ENCODE measurements at places on chromosomes 5 and 9.

DNA sequence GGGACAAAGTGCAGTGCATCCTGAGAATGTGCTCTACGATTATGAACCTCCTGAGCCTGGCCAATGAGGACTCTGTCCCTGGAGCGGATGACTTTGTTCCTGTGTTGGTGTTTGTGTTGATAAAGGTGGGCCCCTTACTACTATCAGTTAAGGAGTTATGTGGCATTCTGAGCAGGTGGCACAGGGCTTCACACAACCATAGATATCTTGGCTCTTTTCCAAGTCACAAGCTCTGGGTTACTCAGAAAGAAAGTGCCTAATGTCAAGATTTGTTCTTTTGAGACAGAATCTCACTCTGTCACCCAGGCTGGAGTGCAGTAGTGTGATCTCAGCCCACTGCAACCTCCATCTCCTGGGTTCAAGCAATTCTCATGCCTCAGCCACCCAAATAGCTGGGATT is 99.0 kb downstream of the GAPVD1 start:
- no peak for DNase-seq

- DNase-seq = no peak
These were observed 22.9 kb downstream of the TGFBI start for GRCh38 chr5:136051486-136052220.

DNA sequence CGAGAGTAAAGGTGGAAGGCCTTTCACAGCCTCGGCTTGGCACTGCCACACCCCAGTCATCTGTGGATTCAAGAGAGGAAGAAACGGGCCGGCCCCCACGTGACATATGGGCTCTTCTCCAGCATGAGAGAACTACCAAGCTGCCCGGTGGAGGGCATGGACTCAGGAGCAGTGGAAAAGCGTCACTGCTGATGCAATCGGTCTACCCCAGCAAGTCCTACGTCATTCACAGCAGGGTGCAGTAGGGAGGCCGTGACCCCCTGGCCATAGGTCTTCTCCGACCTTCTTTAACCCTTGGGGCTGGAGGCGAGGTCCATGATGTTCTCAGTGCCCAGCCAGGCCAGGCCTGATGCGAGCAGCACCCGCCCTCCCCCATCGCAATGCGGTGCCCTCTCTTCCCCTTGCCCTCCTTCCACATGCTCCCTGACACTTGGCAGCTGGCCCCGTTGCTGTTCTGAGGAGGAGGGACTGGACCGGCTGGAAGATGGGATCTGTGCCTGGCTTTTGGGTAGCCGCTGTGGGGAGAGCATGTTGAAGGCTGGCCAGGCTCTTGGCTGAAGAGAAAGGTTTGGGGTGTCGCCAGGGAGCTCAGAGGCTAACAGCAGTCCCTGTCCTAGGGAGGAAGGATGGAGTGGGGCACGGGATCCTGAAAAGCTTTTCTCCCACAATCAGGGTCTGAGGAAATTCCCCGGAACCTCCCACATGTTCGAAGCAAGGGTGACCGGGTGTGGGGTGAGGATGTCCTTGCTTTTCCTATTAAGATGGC is 89.8 kb downstream of the LIFR start:
- no peak for DNase-seq

DNA sequence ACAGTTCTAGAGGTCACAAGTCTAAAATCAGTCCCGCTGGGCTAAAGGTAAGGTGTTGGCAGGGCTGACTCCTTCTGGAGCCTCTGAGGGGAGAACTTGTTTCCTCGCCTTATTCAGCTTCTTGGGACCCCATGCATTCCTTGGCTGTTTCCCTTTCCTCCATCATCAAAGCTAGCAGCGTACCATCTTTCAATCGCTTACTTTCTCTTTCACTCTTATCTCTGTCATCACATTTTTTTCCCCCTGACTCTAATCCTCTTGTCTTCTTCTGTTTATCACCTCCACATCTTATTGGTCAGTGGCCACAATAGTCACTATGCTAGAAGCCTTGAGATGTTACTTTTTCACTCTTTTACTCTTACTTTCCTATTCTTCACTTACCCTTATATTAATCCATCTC is 72.5 kb upstream of the SPEF2 start:
- DNase-seq = no peak

DNA sequence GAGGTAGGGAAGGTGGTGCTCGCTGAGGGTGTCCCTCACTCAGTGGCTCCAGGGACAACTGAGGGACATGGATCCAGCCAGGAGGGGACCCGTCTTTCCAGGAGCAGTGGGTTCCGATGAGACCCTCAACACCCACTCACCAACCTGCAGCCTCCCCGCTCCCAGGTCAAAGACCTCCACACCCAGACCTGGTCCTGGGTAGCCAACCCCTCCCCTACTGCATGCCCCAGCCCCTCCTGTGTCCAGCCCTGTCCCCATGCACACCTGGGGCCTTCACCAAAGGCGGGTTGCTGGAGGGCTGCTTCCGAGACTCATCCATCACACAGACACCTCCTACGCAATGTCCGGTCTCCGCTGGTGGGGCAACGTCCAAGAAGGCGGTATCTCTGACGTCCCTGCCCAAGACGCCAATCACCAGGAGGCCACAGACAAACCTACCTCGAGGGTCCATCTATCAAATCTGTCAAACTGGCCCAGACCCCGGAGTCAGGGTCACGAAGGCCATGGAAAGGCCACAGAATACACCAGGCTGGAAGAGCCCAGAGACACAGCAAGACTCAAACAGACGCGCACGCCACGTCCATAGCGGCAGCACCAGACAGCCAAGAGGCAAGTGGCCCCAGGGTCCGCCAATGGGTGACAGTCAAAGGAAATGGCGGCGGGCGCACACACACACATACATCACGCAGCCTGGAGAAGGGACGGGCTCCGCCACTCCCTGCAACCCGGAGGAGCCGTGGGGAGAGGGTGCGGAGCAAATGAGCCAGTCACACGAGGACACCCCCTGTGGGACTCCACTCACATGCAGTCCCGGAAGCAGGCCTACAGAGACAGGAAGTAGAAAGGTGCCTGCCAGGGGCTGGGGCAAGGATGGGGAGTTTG is 10.8 kb downstream of the NACC2 start:
- no peak for DNase-seq

DNA sequence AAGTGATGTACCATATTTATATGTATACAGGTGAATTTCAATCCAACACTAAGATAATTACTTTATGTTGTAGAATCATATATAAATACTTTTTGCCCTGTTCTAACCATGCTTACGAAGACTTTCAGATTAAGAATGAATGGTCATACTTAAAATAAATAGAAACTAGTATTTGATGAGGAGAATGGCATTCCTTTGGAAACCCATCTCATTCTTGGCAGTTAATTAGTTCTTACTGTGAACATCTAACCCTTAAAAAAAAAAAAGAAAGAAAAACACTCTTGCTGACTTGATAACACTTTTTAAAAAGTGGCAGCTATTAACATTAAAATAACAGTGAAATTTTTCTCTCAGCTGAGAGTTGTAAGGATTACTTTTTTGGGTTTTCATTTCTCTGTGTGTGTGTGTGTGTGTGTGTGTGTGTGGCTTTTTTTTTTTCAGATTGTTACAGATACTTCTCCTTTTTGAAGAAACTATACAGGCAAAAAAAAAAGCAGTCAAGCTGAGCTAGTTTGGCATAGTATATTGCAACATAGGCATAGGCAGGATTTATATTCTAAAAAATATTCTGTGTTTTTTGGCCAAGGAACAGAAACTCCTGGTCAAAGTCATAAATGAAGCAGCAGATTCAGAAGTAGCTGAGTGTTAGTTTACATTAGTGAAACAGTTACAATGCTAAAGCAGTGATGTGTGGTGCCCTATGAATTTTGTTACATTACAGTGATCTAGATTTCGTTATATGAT is 163.5 kb downstream of the CD180 start:
- no peak for DNase-seq

DNA sequence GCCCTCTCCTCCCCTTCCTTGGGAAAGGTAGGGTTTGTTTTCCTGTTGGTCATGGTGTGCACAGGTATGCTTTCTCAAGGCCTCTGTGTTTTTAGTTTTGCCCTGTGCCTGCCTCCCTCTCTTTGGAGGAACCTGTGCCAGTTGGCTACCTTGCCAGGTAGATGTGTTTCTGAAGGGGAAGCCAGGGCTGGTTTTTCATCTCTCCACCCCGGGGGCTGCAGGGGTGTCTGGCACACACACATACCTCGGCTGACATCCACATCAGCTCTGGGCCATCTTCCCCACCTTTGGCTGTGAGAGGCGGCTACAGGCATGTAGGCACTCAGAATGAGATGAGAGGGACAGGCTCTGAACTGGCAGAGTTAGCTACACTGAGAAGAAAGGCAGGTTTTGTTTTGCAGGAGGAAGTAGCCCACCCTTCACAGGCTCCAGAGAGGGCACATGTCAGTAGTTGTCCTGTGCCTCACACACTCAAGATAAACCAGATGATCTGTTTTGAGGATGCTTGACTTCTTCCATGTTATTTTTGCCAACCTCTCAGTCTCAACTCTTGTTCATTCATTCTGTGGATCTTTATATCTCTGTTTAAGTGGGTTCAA is 9.7 kb downstream of the RGMB start:
- no peak for DNase-seq

DNA sequence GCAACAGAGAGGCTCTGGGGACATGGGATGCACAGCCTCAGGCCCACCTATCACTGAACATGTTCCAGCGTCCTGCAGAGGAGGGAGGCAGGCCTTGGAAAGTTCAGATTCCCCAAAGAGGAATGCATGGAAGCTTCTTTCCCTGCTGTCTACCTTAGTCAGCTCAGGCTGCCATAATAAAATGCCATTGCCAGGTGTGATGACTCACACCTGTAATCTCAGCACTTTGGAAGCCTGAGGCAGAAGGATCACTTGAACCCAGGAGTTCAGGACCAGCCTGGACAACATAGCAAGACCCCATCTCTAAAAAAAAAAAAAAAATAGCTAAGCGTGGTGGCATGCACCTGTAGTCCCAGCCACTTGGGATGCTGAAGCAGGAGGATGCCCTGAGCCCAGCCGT is 24.5 kb upstream of the TOR1B start:
- DNase-seq = no peak

GRCh38 chr5:143569722-143570567 is 166.5 kb upstream of the NR3C1 start:
- DNase-seq = no peak

DNA sequence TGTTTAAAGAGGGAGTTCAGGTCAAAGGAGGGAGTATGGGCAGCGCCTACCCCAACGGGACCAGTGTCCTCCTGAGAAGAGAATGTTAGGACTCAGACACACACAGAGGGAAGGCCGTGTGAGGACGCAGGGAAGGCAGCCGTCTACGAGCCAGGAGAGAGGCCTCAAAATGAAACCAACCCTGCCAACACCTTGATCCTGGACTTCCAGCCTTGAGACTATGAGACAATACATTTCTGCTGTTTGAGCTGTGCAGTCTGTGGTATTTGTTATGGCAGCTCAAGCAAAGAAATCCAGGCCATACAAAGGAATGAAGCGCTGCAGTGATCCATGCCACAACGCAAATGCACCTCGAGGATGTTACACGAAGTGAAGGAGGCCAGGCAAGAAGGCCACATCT is 97.9 kb downstream of the COL23A1 start:
- DNase-seq = no peak

GRCh38 chr9:33131790-33132772 is 35.1 kb downstream of the B4GALT1 start:
- no peak for DNase-seq

- DNase-seq = no peak
These were observed 4.4 kb downstream of the HNRNPAB start for GRCh38 chr5:178208540-178209227.

- no peak for DNase-seq
These were observed 37.7 kb downstream of the UBAP2 start for GRCh38 chr9:34010979-34011378.

DNA sequence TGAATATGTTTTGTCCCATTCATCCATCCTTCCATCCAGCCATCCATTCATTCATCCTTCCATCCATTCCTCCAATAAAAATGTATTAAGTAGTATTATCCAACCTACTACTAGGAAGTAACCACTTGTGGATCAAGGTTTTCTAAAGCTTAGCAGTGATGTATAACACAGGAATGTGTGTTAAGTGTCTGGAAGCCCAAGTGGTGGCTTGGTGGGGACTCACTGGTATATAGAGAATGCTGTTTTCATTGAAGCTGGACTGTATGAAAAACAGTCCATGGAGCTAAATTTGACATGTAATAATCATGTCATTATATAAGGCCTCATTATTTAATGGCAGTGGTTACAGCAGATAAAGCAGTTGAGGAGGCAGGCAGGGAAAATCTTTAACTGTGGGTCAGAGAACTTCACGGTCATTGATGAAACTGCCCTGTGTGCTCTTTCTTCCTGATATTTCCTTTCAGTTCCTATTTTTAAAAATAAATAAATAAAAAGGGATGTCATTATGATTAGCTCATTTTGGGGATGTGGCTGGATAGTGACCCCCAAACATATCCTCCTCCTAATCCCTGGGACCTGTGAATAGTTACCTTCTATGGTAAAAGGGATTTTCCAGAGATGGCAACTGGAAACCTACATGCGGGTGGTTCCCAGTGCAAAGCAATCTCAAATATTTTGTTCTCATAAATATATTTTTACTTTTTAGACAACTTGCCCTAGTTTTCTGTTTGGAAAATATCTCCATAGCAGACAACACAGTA is 82.3 kb downstream of the DAPK1 start:
- no peak for DNase-seq

DNA sequence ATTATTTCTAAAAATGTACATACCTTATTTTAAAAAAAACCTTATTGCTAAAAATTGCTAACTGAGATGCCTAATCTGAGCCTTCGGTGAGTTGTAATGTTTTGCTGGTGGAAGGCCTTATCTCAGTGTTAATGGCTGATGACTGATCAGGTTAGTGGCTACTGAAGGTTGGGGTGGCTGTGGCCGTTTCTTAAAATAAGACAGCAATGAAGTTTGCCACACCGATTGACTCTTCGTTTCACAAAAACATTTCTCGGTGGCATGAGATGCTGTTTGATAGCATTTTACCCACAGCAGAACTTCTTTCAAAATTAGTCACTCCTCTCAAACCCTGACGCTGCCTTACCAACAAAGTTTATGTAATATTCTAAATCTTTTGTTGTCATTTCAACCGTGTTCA is 14.7 kb downstream of the CENPK start:
- no peak for DNase-seq

DNA sequence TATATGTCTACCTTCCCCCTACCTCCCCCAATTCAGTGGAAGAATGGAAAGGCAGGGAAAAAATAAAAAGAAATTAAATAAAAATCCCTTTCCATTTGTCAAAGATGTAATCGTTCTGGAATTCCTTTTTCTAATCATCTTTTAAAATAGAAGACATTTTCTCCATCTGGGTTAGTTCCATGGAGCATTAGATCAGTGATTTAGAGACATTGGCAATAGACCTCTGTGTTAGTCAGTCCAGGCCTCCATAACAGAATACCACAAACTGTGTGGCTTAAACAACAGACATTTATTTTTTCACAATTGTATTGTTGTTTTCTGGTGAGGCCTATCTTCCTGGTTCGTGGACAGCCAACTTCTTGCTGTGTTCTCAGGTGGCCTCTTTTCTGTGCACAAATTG is 516.6 kb upstream of the DAB2 start:
- DNase-seq = no peak

- DNase-seq = no peak
These were observed 2.4 kb downstream of the SOWAHA start for GRCh38 chr5:132815454-132815853.

DNA sequence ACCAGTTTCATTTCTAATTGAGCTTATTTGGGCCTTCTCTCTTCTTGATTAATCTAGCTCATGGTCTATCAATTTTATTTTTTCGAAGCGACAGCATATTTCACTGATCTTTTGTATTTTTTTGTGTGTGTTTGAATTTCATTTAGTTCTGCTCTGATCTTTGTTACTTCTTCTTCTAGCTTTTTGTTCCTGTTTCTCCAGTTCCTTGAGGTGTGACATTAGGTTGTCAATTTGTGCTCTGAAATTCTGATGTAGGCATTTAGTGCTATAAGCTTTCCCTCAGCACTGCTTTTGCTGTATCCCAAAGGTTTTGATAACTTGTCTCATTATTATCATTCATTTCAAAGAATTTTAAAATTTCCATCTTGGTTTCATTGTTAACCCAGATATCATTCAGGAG is 67.3 kb downstream of the STRBP start:
- DNase-seq = no peak
